ENCODE measurements at places on chromosomes 2 and 18.

DNA sequence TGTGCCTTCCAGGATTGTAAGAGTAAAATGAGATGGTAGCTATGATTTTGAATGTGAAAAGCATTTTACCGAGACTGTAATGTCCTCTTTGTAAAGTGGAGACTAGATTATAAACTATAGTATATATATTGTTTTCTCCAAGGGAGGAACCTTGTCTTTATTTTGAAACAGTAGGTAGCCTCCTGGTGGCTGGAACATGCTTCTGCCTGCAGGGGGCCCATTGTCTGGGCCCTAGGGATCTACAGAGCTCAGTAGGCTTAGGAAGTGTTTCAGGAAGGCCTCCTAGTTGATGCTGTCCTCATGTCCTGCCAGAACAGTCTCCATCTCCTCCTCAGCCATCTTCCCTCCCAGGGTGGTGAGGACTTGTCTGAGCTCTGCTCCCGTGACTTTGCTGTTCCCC, 3.0 kb downstream of the PIKFYVE start:
- no peak for DNase-seq

DNA sequence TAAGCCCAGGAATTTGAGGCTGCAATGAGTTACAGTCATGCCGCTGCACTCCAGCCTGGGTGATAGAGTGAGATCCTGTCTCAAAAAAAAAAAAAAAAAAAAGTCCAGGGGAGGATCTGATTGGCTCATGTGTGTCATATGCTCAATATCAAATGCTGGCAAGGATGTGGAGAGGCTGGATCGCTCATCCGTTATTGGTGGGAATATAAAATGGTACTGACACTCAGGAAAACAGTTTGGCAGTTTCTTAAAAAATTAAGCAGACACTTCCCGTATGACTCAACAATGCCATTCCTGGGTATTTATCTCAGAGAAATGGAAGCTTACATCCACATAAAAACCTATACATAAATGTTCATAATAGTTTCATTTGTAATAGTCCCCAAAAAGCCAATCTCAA, 68.9 kb downstream of the MEX3C start:
- no peak for DNase-seq

GRCh38 chr2:29821591-29821990, 99.8 kb downstream of the ALK start:
- DNase-seq, result no peak

DNA sequence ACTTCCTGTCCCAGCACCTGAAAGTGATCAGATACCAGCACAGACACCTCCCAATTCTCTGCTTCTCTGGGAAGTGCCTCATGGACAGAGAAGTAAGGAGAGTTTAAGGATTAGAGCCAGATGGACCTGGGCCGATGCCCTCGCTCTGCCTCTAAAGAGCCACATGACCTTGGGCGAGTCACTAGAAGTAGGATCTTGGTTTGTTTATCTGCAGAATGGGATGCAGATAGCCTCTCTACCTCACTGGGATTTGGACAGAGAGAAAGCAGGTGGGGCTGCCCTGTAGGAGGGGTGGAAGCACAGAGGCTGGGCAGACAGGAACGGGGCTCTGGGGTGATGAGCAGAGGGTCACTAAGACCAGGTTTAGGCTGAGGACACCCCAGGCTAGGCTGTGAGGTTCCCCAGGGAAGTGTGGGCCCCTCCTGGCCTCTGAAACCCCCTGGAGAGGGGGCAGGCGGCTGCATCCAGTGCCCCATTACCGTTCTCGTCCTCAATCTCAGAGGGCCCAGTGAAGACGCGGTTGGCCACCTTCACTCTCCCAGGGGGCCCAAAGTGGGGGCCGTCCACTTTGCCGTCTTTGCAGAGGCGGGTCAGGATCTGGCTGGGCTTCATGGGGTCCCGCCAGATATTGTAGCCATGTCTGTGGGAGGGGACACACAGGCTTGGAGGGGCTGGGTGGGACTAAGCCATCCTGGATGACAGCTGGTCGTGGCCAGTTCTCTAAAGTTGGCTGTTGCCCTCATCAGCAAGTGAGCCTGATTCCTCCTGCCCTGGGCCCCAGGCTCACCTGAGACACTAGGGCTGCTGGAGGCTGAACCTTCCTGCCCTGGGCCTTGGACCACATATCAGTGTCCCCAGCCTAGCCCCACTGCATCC, 13.3 kb downstream of the OTOF start:
- DNase-seq, result no peak

DNA sequence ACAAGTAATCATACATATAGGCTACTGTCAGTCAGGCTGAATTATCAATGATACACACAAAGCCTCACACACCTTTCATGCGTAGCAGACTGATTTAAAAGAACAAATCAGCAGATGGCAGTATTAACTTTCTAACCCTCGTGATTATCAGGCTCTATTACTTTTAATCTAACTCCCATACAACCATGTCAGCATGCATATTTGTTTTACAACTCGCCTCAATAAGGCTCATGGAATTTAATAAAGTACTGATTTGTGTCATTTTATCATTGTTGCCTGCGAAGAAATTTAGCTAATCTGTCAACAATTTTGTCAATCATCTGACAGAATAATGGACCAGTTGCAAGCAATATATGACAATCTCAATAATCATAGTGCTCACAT, 82.8 kb downstream of the SLC25A12 start:
- DNase-seq, result no peak

DNA sequence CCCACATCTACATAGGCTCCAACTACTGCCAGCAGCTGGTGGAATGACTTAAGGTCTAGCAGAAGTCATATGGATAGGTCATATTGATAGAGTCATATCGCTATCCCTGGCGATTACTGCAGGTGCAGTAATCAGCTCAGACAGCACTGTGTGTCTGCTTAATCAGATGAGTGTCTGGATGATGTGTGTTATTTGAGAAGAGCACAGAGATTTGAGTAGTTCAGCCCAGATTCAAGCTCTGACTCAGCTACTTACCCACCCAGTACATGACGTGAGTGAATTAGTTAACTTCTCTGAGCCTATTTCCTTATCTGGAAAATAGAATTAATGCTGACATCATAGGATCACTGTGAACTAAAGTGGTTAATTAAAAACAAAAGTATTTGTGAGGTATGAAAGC, 78.9 kb downstream of the EHD3 start:
- DNase-seq, result no peak

DNA sequence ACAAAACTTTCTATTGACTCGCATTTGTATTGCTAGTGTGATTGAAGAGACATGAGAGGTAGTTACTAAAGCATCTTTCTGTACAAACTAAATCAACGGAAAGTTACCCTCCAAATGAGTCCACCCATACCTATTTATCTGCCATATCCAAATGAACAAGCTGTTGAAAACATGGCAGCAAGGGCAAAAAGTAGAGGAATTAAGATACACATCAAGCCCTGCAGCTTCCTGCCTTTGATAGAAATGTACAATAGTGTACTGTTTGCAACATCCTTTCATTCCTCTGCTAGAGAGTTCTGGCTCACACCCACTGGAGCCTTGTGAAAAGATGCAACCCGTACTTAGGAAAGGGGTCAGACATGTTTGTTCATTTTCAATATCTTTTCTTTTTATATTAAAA, 122.5 kb downstream of the ERBB4 start:
- DNase-seq, result no peak

GRCh38 chr2:163407296-163407695, 328.5 kb downstream of the FIGN start:
- no peak for DNase-seq

DNA sequence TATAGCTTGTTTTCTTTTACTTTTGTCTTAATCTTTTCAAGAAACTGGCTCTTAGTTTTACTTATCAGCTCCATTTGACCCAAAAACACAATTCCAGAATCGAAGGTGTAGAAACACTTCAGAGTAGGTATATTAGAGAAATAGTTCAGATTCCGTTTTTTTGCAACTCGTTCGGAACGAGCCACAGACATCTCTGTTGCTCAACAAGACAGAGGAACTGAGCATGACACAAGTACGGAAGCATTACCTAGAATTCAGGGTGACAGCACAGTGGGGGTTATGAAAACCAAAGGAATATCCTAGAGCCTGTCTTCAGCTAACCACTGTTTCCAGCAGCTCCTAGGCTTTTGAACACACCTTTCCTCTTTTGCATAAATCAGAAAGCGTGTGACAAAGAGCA, 5.0 kb downstream of the HRH4 start:
- no peak for DNase-seq

DNA sequence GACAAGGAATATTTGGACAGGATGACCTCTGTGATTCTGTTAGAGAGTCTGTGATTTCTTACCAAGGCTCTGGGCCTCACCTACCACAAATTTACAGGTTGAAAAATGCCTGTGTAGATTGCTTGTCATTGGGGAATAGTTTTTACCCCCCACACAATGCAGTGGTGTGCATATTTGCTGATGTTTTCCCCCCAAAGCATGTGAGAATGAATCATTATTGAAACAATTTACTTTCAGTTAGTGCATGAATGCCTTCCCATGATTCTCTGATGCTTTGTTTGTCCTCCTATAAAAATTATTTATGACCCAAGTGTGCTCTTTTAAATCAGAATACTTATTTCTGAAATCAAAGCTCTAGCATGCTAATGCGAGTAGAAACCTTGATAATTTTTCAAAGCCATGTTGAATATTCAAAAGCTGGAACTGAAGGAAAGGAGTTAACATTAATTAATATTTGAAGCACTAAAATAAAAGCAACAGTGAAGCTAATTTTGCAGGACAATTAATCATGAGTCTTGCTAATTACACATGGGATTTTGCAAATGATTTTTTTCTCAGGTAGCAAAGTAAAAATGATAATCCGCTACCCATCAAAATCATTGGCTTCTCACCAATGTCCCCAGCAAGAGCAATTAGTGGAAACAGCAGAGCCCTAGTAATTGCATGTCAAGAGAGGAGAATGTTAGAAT, 361.2 kb upstream of the HNRNPA3 start:
- DNase-seq, result no peak

DNA sequence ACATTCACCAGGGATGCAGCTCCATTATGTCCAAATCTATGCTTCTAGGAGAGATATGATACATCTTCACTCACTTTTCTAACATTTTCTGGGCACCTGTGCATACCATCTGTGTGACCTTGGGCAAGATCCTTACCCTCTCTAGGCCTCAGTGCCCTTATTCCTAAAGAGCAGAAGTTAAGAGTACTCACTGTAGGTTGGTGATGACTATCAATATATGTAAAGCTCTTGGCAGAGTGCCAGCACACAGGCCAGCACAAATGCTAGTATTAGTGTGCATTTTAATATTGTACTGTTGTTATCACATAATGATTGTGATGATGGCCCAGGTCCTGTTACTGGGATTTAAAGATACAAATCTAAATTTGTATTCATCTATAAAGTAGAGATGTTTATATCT, 199.2 kb downstream of the RAD51AP2 start:
- no peak for DNase-seq

DNA sequence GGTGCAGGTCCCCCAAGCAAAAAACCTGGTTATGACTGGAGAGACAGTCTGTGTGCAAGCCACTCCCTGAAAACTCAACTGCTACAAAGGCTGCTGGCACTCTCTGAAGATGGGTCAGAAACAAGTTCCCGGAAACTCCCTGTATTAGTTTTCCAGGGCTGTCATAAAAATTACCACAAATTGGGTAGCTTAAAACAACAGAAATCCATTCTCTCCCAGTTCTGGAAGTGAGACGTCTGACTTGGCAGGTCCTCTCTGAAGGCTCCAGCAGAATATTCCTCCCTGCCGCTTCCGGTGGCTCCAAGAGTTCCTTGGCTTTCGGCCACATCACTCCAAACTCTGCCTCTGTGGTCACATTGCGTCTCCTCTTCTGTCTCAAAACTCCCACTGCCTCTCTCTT, 30.1 kb upstream of the SERPINE2 start:
- no peak for DNase-seq

- DNase-seq, result no peak
Observed at GRCh38 chr18:3190610-3191009, 29.2 kb downstream of the MYOM1 start.

DNA sequence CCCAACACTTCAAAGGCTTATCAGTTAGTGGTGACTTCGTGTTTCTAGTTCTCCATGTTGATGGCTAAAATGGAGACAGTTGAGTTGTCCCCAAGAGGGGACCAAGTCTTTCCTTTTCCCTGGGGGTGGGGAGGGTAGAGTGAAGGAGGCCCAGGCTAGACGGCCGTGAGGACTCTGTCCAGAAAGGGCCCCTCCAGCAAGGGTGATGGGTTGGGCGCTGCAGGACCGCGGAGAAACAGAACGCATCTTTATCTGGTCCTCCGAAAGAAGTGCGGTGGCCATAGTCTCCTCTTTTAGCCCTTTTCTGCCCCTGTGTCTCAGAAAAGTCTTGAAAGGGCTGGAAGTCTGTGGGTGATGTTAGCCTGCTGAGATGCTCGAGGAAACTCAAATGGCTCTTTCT, 153.2 kb downstream of the GLI2 start:
- no peak for DNase-seq

DNA sequence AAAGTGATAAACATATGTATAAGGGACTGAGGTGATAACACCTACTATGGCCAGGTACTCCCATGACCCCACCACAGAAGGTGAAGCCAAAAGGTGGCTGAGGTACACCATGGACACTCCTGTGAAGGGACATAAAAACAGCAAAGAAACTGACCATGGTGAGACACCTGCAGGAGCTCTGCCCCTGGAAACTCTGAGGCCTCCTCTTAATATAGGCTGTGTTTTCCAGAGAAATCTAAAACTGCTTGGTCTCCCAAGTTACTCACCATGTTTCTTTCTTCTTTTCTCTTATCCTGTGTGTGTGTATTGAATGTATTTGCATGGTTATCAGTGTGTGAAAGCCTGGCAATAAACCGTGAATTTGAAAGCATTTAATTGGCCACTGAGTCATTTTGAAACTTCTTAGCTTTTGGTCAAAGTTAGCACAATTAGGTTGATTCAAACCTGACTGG, 739.3 kb upstream of the GCFC2 start:
- no peak for DNase-seq

DNA sequence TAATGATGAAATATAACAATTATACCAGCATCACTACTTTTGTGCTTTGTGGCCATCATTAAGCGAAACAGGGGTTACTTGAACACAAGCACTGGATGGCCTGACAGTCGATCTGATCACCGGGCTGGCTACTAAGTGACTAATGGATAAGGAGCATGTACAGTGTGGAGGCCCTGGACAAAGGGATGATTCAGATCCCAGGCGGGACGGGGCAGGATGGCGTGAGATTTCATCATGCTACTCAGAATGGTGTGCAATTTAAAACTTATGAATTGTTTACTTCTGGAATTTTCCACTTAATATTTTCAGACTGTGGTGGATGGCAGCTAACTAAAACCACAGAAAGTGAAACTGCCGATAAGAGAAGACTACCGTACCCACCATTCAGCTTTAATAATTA, 7.0 kb upstream of the CLIP4 start:
- DNase-seq, result no peak

GRCh38 chr2:55403256-55403998, 16.2 kb downstream of the CCDC88A start:
- no peak for DNase-seq

DNA sequence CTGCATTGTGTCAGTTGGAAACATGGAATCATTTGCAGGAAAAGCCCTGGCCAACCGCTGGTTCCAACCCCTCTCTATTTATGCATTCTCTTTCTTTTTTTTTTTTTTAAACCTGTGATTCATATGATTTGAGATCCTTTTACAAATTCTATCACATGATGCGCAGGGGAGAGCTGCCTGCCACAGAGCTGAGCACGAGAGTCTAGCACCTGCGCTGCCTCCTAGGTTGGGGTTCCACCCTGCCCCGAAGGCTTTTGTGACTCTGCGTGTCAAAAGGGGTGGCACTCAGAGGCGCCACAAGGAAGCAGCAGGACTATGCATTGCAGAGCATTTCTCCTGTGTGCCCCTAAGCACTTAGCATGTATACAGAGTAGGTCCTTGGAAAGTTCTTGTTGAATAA, 17.3 kb upstream of the ESPNL start:
- no peak for DNase-seq

Data from activated CD4-positive, CD25-positive, alpha-beta regulatory T cell (primary cell).